ENCODE measurements at places on chromosomes 7 and 10. TPM values are rescaled to one million over a fixed set of nuclear protein-coding genes. Genes with fewer than 3 reads are reported as not detected.

DNA sequence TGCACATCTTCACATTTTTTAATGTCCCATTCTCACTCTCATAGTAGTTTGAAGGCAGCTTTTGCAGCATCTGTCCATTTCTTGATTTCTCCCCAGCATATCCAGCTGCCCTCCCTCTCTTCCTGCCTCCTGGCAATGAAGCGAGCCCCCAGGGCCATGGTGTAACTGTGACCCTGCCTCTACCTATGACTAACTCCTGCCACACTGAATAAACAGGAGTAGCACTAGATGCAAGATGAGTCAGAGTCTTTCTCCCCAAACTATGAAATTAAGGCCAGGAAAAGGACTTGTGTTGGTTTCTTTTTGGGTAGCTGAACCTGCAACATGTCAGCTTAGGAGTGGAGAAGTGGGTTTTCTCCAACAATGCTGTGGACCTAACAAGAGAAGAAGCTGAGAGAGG lies 329.0 kb downstream of the RNLS start:
- DNase-seq = no peak

- DNase-seq = no peak
These were observed 13.7 kb downstream of the MAT1A start for GRCh38 chr10:80275756-80276155.

- no peak for DNase-seq
These were observed 28.2 kb upstream of the SEMA3D start for GRCh38 chr7:85215098-85215497.

DNA sequence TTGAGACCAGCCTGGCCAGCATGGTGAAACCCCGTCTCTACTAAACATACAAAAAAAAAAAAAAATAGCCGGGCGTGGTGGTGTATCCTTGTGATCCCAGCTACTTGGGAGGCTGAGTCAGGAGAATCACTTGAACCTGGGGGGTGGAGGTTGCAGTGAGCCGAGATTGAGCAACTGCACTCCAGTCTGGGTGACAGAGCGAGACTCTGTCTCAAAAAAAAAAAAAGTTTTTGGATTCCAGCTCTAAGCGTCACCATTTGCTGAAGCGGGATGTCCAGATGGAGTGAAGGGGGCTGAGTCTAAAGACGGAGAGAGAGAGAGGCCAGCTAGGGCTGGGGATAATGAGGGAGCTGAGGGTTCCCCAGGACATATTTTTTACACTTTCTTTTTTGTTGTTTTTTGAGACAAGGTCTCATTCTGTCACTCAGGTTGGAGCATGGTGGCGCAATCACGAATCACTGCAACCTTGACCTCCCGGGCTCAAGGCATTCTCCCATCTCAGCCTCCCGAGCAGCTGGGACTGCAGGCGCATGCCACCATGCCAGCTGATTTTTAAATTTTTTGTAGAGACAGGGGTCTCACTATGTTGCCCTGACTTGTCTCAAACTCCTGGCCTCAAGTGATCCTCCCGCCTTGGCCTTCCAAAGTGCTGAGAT lies 9.4 kb upstream of the HK1 start:
- no peak for DNase-seq

- DNase-seq = no peak
These were observed 227.8 kb upstream of the INHBA start for GRCh38 chr7:41930538-41931262.

SPDYE11 gene
- total RNA-seq = not detected

UCMA gene
- not detected for total RNA-seq

CPEB3 gene
- 5.6 TPM for total RNA-seq

All from ovary (tissue), 10 donors.